ENCODE measurements at places on chromosomes 12 and 14.

GRCh38 chr12:9794484-9795093 lies 32.7 kb upstream of the KLRF1 start:
- DNase-seq: no peak

GRCh38 chr14:58659846-58660245 lies 22.1 kb downstream of the DACT1 start:
- DNase-seq: no peak

GRCh38 chr14:54680651-54681050 lies 113.7 kb downstream of the SAMD4A start:
- DNase-seq: no peak

DNA sequence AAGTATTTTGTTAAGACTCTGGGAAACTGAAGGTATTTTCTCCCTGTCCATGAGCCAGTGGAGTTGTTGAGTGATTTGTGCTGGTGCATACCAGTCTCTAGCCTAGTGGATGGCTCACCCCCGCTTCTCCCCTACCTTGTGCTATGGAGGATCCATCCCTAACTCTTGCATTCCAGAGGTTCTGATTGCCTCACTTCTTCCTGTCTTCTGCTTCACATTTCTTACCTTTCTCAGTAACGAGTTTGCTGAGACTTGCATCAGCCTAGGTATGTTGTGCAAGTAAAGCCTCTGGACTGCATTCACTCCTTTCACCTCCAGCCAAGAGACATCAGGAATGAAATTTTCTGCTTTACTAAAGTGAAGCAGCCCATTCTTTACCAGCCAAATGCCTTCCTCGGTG lies 391.6 kb downstream of the ZFP36L1 start:
- no peak for DNase-seq

- no peak for DNase-seq
Observed at GRCh38 chr14:68513137-68513536, 279.7 kb downstream of the ZFP36L1 start.

Data from activated CD4-positive, alpha-beta memory T cell treated with anti-CD3 and anti-CD28 coated beads, Interleukin-2, amount 10 ng/mL, durations not matched to agents 7 days and 5 days (primary cell).